Activated CD4-positive, alpha-beta T cell treated with anti-CD3 and anti-CD28 coated beads, Interleukin-2, amount 10 ng/mL, durations not matched to agents 24 days and 14 days (primary cell): ENCODE measurements at places on chromosomes 7 and 10. TPM values are rescaled to one million over a fixed set of nuclear protein-coding genes. Genes with fewer than 3 reads are reported as not detected.

DNA sequence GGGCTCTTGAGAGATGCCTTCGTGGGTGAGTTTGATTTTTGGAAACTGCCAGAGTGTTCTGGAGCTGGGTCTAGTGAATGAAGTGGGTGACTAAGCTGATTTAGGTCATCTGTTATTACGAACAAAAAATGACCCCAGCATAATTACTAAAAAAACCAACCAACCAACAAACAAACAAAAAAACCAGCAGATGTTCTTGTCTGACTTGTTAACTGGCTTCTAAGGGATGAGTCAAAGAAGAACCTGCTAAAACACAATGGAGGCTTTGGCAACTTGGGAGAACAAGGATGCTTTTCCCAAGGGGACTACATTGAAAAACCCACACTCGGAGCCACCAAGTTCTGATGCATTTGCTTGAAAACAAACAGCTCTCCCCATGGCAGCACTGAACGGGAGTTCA is 11.5 kb downstream of the TACR2 start:
- H3K27ac ChIP-seq: no peak overlapping the region
- no peak for DNase-seq
- no peaks in the 10 kb centered on the region for H3K27me3 ChIP-seq
- H3K4me3 ChIP-seq: no peak overlapping the region

The CD36 gene
- not detected in 2 replicates for total RNA-seq

- peaks cover 2% of the 10 kb centered on the region for H3K4me1 ChIP-seq
- H3K27me3 ChIP-seq: peaks cover 64% of the 10 kb centered on the region
- DNase-seq: no peak
- H3K4me3 ChIP-seq: peak within 1 kb of the TSS; percentile 55
- no peak within 1 kb of the TSS for H3K27ac ChIP-seq
Observed at GRCh38 chr10:71396711-71397295, at the start of gene CDH23. TSS of gene CDH23 (plus strand) at chr10:71396920. CDS start at chr10:71439832, 42,912 bp downstream.

- no peaks in the 10 kb centered on the region for H3K36me3 ChIP-seq
- no peak overlapping the region for H3K4me3 ChIP-seq
- no peaks in the 10 kb centered on the region for H3K27me3 ChIP-seq
- no peaks in the 10 kb centered on the region for H3K4me1 ChIP-seq
- no peak overlapping the region for H3K27ac ChIP-seq
Observed at GRCh38 chr10:37434091-37434490, 308.7 kb downstream of the ANKRD30A start.

The ZNF365 gene
- not detected in 2 replicates for total RNA-seq

DNA sequence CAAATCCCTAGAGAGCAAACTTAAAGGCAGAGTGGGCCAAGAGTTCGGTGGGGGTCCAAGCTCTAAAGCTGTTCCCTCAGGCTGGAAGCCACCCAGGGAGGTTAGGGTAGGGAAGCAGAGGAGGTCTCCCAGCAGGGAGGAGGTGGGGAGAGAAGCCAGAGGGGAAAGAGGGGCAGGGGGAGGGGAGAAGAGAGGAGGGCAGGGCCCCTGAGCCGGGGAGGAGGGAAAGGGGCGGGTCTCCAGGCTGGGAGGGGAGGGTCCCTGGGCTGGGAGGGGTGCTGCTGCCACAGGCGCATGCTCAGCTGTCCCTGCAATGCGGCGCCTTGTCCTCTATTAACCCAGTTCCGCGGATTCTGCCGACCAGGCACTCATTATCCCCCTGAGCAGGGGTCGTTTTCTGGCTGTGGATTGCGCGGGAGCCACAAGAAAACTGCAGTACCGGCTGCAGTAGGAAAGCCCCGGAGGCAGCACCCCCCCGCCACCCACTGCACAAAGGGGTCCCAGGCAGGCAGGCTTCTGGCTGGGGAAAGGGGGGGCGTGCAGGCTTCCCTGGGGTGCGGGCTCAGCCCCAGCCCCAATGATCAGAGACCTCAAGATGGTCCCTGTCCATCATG is 49.3 kb downstream of the CAMK2B start:
- no peak overlapping the region for H3K4me3 ChIP-seq
- H3K4me1 ChIP-seq: no peaks in the 10 kb centered on the region
- no peak overlapping the region for H3K27ac ChIP-seq
- DNase-seq: no peak
- H3K27me3 ChIP-seq: peaks cover 2% of the 10 kb centered on the region

GRCh38 chr7:127907110-127908040 is 123.9 kb downstream of the LRRC4 start:
- H3K4me1 ChIP-seq: peaks cover 45% of the 10 kb centered on the region
- no peak overlapping the region for H3K4me3 ChIP-seq
- no peaks in the 10 kb centered on the region for H3K27me3 ChIP-seq
- DNase-seq: no peak

The NUTM2A gene
- total RNA-seq: 0.12 TPM in 1 of 2 replicates, not detected in the other

DNA sequence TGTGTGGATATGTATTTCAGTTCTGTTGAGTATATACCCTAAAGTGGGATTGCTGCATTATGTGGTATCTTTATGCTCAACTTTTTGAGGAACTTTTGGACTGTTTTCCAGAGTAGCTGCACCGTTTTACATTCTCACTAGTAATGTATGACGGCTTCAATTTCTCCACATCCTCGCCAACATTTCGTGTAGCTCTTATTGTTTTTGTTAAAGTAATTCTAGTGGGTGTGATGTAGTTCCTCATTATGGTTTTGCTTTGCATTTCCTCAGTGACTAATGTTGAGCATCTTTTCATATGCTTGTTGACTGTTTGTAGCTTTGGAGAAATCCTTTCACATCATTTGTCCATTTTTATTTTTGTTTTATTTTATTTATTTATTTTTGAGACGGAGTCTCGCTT is 4.5 kb downstream of the STMP1 start:
- no peaks in the 10 kb centered on the region for H3K27me3 ChIP-seq
- H3K27ac ChIP-seq: no peak overlapping the region
- no peak overlapping the region for H3K4me3 ChIP-seq
- DNase-seq: no peak

The PDAP1 gene
- total RNA-seq: 167 and 168 TPM in 2 replicates

- H3K27ac ChIP-seq: no peak overlapping the region
- DNase-seq: no peak
- no peaks in the 10 kb centered on the region for H3K27me3 ChIP-seq
- no peaks in the 10 kb centered on the region for H3K4me1 ChIP-seq
Observed at GRCh38 chr7:113480537-113480936, 362.2 kb upstream of the SMIM30 start.

- no peak overlapping the region for H3K4me3 ChIP-seq
- H3K27ac ChIP-seq: peak overlapping the region; percentile 76
Observed at GRCh38 chr7:100372694-100373093, 593 bp upstream of the PILRA start.

DNA sequence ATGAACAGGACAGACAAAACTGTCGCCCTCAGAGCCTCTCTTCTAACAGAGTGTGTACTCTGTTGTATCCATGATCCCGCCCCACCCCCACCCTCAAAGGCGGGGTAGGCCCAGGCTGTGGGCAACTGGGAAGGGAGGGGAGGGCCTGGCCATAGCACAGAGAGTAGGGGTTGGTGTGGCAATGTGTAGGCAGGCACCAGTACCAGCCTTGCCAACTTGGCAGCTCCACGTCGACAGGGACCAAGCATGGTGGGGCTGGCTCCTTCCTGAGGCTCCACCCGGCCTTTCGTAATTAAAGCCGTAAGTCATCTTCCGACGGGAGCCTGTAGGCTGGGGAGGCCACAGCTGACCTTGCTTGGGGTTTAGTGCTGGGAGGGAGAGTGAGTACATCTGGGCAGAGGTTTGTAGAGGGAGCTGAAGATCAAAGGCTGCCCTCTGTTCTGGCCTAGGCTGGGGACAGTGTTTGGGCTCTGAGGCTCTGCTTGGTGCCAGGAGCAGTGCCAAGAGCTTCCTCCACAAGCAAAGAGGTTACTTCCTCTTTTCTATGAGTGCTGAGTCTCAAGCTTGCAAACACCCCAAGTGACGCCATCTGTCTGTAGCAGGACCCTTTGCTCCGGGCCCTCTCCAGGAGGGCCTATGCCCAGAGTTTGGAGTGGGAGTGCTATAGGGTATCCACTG is 121.6 kb downstream of the C10orf105 start:
- H3K36me3 ChIP-seq: no peaks in the 10 kb centered on the region
- DNase-seq: no peak
- no peaks in the 10 kb centered on the region for H3K27me3 ChIP-seq
- no peak overlapping the region for H3K4me3 ChIP-seq
- no peak overlapping the region for H3K27ac ChIP-seq
- H3K4me1 ChIP-seq: peaks cover 14% of the 10 kb centered on the region

- DNase-seq: no peak
- no peak overlapping the region for H3K27ac ChIP-seq
- H3K27me3 ChIP-seq: no peaks in the 10 kb centered on the region
- peaks cover 2% of the 10 kb centered on the region for H3K4me1 ChIP-seq
- no peak overlapping the region for H3K4me3 ChIP-seq
Observed at GRCh38 chr7:18610331-18610948, 114.9 kb downstream of the HDAC9 start.

The CALML3 gene
- total RNA-seq: not detected in 2 replicates

The VGF gene
- total RNA-seq: 0.23 and 0.28 TPM in 2 replicates

The EVX1 gene
- total RNA-seq: not detected in 2 replicates

DNA sequence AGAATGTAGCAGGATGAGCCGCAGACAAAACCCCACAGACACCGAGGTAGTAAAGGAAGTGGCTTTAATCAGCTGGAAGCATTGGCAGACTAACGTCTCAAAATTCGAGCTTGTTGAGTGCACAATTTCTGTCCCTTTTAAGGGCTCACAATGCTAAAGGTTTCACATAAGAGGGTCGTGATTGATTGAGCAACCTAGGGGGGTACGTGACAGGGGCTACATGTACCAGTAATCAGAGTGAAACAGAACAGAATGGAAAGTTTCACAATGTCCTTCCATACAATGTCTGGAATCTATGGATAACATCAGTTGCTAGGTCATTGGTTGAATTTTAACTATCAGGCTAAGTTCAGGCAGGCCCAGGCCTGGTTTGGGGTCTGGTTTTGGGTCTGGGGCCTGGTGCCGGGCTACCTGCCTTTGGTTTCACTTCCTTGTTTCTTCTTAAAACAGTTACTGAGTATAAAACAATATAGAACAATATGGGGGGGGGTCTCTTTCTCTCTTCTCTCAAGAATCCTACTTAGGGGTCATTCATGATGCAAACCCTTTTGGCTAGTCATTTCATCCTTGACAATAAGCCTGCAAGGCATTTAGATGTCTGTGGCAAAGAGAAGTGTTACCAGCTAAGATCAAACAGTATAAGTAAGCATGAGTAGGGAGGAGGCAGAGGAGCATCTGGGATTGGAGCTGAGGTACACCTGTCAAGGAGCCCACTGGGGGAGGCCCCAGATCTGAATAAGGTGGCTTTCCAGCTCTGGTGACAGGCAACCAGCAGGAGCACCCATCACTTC is 364.1 kb downstream of the TNS3 start:
- H3K4me1 ChIP-seq: peaks cover 11% of the 10 kb centered on the region
- no peaks in the 10 kb centered on the region for H3K27me3 ChIP-seq
- no peaks in the 10 kb centered on the region for H3K36me3 ChIP-seq
- H3K27ac ChIP-seq: no peak overlapping the region

- peaks cover 2% of the 10 kb centered on the region for H3K36me3 ChIP-seq
- no peak overlapping the region for H3K4me3 ChIP-seq
- H3K27ac ChIP-seq: no peak overlapping the region
- H3K4me1 ChIP-seq: peaks cover 6% of the 10 kb centered on the region
Observed at GRCh38 chr10:48400129-48400849, 93.8 kb downstream of the MAPK8 start.

DNA sequence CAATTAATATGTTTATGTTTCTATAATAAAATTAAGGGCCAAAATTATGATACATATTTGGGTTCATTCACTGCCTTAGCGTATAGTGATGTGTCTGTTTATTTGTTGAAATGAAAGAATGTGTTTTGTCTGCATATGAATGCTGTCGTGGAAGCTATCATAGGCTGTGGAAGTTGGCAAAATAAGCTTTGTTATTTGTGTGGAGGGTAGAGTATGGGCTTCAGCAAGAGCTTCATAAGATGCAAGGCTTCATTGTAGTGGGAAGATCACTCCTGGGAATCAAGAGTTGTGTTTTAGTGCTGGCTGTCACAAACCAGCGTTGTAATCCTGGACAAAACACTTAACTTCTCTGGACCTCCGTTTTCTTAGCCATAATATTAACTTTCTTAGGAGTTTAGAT is 2.5 kb downstream of the SLK start:
- no peaks in the 10 kb centered on the region for H3K27me3 ChIP-seq
- no peak for DNase-seq
- peaks cover 23% of the 10 kb centered on the region for H3K36me3 ChIP-seq
- no peak overlapping the region for H3K27ac ChIP-seq
- H3K4me3 ChIP-seq: peak overlapping the region; percentile 97

DNA sequence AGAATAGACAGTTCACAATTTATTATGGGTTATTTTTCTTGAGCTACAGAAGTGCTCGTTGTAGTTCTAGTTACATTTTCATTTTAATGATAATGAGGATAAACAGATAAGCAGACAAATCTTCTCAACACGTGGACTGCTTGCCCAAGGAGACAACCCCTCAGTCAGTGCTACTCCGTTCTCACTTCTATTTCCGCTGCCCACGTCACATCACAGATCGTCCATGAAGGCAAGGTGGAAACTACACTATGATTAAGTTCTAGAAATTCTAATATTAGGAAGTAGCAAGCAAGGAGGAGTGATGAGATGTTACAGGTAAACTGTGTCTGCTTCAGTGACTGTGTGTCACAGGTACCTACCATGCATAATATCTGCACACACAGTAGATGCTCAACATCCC is 210.5 kb downstream of the CHCHD3 start:
- no peak overlapping the region for H3K4me3 ChIP-seq
- peaks cover 7% of the 10 kb centered on the region for H3K4me1 ChIP-seq
- DNase-seq: no peak
- no peak overlapping the region for H3K27ac ChIP-seq
- H3K36me3 ChIP-seq: peaks cover 4% of the 10 kb centered on the region

GRCh38 chr10:49539320-49539885 is 482 bp upstream of the ERCC6 start:
- peaks cover 14% of the 10 kb centered on the region for H3K27me3 ChIP-seq
- H3K36me3 ChIP-seq: peaks cover 6% of the 10 kb centered on the region
- peaks cover 34% of the 10 kb centered on the region for H3K4me1 ChIP-seq
- H3K27ac ChIP-seq: peak overlapping the region; percentile 97
- peak overlapping the region; percentile 91 for H3K4me3 ChIP-seq

The INMT gene
- not detected in 2 replicates for total RNA-seq

DNA sequence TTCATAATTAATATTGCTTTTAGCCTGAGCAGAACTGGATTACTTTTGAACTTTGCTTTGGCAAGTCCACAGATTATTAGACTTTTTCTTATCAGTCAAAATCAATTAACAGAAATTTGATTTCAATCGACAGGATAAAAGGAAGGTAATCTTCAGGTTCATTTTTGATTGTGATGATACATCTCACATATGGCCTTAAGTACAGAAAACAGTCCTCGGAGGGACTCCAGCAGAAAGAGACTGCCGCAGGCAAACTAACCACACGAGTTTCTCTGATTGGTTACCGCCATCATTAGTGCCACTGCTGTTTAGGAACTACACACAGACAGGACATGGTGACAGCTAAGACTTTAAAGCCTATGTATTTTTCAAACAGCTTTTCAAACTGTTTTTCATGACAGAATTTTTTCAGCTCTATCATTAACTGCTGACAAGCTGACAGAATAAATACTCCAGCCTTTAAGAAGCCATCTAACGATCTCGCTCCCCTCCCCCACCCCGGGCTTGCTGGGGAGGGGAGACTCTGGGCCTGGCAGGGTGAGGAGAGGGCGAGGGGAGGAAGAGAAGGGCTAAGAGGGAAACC is 668.2 kb downstream of the KCNMA1 start:
- no peak overlapping the region for H3K4me3 ChIP-seq
- H3K36me3 ChIP-seq: no peaks in the 10 kb centered on the region
- H3K27me3 ChIP-seq: peaks cover 4% of the 10 kb centered on the region
- DNase-seq: no peak

The ZNF277 gene
- total RNA-seq: 10.1 and 13.7 TPM in 2 replicates

- H3K4me1 ChIP-seq: no peaks in the 10 kb centered on the region
- H3K27ac ChIP-seq: no peak overlapping the region
- no peak overlapping the region for H3K4me3 ChIP-seq
- H3K27me3 ChIP-seq: peaks cover 8% of the 10 kb centered on the region
- peak; percentile 37 for DNase-seq
Observed at GRCh38 chr7:116305485-116306408, 95.4 kb downstream of the TES start.
